ENCODE measurements at places on chromosomes 13 and 19.

DNA sequence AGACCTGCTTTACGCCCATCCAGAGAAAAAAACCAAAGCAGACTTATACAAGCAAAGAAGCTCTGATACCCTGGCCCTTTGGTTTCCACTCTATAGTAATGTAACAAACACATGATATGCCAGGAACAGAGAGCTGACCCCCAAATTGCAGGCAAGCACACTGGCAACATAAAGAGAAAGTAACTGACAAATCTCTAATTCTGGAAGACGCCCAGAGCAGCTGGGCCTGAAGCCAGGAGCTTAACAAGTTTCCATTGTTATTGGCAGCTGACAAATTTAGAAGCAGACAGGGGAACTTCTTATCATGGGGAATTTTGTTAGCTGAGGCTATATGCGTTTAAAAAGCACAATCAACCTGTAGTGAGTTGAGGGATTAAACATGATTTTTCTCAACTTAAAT lies 158.0 kb downstream of the DLEU7 start:
- no peak for DNase-seq

DNA sequence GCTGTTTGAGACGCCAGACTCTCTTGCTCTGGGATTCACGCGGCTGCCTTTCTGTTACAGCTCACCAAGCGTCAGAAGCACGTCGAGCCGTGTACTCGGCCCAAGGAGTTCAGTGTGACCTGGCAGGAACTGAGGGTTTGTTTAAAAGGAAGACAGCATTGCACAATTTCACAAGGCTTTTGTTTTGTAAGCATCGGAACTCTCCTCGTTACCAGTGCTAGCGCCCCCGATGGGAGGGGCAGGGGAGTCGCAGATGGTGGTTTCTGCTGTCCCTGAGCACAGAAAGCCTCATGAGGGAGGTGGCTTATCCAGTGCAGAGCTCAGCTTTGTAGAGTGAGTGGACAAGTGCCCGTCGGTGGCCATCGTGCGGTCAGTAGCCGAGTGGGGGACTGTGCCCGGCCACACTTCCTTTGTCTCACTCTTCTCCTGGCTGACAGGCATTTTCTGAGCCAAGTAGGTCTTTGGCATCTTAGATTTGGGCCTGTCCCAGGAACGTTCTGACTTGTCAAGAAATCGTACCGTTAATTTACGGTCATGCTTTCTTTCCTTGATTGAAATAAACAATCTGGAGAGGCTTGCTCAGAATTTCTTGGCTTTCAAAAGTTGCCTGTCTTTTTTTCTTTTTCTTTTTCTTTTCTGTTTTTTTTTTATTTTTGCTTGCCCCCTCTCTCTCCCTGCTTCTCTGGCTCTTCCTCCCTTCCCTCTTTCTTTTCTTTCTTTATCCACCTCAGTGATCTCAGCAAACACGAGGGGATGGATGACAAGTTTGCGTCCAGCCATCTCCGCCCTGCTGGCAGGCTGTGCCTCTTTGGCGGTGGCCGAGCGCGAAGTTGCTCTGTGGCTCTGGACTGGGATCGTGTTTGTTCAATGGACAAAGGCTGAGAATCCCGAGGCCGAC lies 7.7 kb downstream of the KDM4B start:
- peak; percentile 56 for DNase-seq

DNA sequence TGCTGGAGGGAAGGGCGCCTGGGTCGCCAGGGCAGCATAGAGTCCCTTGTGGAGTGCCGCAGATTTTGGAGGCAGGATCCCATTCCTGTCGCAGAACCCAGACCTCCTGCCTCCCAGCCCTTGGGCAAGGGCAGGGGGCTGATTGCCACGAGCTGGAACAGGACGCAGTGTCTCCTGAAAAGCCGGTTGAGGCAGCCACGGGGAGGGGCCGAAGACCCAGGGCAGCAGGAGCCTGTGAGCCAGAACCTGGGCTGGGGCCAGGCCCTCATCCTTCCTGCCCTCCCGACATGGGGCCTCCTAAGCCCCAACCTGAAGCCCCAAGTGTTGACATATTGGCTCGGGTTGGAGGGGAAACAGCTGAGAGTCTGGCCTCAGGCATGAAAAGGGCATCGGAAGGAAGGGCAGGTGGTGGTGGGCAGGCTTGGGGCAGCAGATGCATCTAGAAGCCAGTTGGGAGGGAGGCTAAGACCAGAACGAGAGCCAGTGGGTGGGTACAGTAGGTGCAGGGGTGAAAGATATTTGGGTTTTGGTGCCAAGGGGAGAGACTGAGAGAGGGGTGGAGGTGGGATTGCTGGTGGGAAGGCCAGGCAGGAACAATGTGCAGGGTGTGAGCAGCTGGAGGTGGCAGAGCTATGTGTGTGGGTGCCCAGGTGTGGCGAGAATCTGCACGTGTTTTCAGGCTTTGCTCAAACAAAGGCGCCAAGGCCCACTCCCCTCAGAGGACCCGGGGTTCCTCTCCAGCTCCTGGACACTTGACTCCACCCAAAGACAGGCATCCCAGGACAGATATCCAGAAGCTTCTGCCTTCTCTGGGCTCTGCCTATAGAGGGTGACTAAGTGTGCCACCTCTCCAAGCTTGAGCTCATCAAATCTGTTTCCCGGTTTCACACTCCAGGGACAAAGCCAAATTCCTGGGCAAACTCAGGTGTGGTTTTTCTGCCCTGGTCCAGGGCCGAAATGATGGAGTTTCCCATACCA lies 1.4 kb upstream of the SBSN start:
- no peak for DNase-seq

GRCh38 chr19:19544257-19544953 lies 6.3 kb downstream of the CILP2 start:
- no peak for DNase-seq

GRCh38 chr13:22653866-22654265 lies 526.9 kb upstream of the SGCG start:
- DNase-seq = no peak

DNA sequence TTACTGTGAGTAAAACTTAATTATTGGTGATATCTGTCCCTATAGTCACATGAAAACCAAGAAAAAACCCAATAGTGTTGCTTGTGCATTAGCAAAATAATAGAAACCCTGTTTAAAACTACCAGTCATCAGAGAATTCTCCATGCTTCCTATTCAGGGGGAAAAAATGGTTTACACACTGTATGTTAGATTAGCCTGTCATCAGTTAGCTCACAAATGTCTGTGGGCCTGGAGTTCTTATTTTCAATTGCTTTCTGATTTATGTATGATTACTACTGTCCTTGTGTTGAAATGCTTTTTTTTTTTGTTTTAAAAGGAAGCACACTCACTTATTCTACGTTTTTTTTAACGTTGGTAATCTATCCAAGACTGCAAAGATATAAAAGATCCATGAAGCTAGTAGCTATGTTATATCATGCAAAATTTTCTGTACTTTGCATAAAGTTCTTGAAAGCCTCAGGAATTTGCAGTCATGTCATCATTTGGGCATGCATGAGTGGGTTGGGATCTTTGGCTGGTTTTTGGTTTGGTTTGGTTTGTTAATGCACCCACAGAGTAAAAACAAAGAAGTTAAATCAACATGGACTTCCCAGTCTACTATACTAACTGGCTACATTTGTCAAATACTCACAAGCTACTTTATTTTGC lies 25.9 kb downstream of the RXFP2 start:
- DNase-seq = no peak

Measured in NCI-H460 (cell line).